ENCODE measurements at places on chromosomes 1 and 21.
A peak's percentile ranks its signal among the peaks of the same experiment; 100 is the strongest.

GRCh38 chr1:110209715-110210603, at the start of gene KCNC4:
Gene KCNC4, plus strand, starts transcription at chr1:110210314. Its CDS starts 1,186 bp downstream, at chr1:110211500.
- peak; percentile 91 for DNase-seq

DNA sequence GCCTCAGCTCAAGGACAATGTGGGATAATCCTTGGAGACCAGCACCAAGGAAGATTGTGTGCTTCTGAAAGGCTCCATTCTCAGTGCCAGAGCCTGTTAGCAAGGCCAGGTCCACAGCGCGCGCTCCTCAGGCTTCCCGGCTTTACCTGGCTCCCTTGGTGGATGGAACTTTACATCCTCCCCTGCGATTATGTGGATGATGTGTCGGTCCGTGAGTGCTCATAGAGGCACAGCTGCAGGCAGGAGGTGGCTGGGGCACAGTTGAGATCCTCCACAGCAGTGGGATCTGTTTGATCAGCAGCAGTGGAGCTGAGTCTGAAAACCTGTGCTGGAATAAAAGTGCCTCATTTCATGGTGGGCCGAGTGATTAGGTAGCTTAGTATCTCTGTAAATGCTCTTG, 62.7 kb downstream of the PRDM2 start:
- no peak for DNase-seq

- no peak for DNase-seq
Observed at GRCh38 chr1:221117548-221117951, 238.3 kb downstream of the HLX start.

DNA sequence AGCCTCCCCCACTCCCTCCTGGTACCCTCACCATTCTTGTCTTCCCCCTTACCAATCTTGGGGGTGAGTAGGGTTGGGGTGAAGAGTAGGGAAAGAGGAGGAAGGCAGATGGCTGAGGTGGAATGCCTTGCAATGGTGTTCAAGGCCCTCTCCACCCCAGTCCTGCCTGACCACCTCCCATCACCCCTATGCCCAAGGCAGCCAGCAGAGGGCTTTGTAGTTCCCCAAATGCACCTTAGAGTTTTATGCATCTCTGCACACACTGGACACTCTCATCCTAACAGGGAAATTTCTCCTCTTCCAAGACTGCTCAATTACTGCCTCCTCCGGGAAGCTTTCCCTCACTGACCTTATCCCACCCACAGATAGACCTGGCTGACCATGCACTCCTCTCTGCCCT, 15.4 kb downstream of the KIF17 start:
- no peak for DNase-seq

DNA sequence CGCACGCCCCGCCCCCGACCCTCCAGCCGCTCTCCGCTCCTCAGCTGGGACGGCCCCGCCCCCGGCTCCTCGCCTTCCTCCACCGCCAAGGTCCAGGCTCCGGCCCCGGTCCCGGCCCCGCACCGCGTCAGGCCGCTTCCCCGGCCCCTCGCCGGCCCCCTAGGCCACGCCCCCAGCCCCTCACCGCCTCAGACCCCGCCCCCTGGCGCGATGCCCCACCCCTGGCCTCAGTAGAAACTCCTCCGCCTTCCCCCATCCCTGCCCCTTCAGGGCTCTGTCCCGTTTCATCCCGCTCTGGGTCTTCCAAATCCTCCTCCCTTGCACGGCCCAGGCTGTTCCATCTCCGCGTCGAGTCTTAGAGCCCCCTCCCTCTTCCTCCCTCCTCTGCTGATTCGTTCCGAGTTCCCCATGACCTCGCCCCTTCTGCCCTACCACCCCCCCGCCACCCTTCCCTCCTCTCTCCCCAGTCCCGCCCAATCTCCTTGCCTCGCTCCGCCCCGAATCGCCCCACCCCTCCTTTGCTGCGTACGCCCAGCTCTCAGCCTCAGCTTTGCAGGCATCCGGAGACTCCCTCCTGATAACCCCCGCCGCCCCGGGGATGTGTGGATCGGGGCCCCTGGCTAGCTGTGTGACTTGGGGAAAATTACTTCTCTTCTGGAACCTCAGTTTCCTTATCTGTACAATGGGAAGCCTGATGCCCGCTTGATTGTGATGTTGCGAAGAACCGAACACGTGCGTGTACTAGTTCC, 448 bp upstream of the ASAP3 start:
- peak; percentile 93 for DNase-seq

DNA sequence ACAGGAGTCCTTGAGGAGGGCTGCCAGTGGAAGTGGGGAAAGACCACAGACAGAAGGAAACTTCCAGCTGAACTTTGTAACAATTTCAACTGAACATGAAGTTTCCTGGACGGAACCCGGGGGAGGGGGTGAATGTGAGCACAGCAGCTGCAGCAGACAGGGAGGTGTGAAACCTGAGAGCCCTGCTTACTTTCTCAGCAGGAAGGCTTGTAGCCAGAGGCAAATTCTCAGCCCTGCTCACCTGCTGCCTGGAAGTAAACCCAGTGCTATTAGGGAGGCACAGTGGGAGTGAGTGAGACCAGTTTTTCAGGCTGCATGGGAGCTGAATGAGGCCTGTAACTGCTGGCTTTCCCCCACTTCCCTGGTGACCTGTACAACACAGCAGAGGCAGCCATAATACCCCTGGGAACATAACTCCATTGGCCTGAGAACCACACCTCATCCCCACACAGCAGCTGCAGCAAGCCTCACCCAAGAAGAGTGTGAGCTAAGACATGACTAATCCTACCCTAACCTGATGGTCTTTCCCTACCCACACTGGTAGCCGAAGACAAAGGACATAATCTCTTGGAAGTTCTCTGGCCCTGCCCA, 9.6 kb upstream of the SPRR2F start:
- no peak for DNase-seq

GRCh38 chr1:219927956-219928790, at the start of gene SLC30A10:
Gene SLC30A10, minus strand, starts transcription at chr1:219928557. Its CDS starts 117 bp downstream, at chr1:219928440.
- no peak for DNase-seq

- no peak for DNase-seq
Observed at GRCh38 chr21:25750085-25750484, 15.3 kb downstream of the GABPA start.

DNA sequence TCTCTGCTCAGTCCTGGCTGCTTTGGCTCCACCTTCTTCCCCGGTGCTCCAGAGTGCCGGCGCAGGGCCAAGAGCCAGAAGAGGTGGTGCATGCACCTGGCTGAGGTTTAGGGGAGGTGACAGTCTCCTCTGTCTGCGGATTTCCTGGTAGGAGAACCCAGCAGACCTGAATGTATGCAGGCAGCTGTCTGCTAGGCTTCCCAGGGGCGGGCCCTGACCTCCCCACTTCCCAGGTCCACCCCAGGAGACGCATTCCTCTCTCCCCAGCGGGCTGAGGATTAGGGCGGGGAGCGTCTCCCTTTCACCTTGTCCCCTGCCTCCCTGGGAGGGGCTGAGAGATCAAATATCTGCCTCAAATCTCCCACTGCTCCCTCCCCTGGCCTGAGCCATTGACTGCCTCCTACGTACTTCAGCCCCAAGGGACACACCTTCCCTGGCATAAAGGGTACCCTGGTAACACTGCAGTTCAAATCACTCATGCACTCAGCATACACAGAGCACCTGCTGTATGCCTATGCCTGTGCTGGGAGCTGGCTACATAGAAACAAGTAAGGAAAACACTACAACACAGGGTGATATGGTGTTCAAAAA, 27.5 kb downstream of the DMBX1 start:
- DNase-seq: no peak

GRCh38 chr21:24014381-24014780, 1592.9 kb downstream of the MRPL39 start:
- DNase-seq: no peak

- no peak for DNase-seq
Observed at GRCh38 chr1:156899956-156900718, 6.6 kb downstream of the PEAR1 start.

- peak; percentile 9 for DNase-seq
Observed at GRCh38 chr1:152185544-152186391, 26.7 kb upstream of the RPTN start.

DNA sequence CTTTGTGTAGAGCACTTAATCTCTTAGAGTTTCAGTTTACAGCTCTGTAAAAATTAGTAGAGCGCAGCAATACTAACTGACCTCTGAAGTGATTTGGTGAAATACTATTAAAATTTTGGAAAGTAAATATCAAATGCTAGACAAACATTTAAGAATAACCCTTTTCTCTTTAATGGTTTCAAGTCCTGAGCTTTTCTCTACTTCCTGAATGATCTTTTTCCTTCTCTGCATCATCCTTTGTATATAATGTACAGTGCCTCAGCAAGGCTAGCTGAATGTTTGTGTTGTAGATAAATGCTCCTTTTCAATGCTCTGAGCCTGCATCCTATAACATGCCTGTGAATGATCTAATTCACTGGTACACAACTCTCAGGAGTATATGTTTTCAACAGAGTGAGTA, 272.9 kb downstream of the ADGRL2 start:
- DNase-seq: no peak

- DNase-seq: no peak
Observed at GRCh38 chr1:243623841-243624240, 226.2 kb downstream of the AKT3 start.

GRCh38 chr1:37189111-37189510, 154.8 kb upstream of the GRIK3 start:
- no peak for DNase-seq

DNA sequence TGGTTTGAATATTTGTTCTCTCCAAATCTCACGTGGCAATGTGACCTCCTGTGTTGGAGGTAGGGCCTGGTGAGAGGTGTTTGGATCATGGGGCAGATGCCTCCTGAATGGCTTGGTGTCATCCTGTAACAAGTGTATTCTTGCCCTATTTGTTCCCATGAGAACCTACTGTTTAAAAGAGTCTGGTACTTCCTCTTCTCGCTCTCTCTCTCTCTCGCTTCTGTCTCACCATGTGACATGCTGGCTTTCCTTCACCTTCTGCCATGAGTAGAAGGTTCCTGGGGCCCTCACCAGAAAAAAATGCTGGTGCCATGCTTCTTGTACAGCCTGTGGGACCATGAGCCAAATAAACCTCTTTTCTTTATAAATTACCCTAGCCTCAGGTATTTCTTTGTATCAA, 8.4 kb upstream of the PAXBP1 start:
- DNase-seq: no peak

- DNase-seq: no peak
Observed at GRCh38 chr1:236124965-236125364, 17.4 kb upstream of the GPR137B start.
